ENCODE measurements at places on chromosomes 2 and 18.

GRCh38 chr2:15472133-15472532 lies 89.0 kb downstream of the NBAS start:
- no peak for DNase-seq

- no peak for DNase-seq
Observed at GRCh38 chr18:3120356-3120755, 99.4 kb downstream of the MYOM1 start.

- no peak for DNase-seq
Observed at GRCh38 chr2:217912098-217913024, 90.4 kb downstream of the TNS1 start.

- DNase-seq = no peak
Observed at GRCh38 chr2:212299333-212299732, 239.3 kb downstream of the ERBB4 start.

GRCh38 chr2:96091711-96092572 lies 24.4 kb downstream of the ADRA2B start:
- no peak for DNase-seq

DNA sequence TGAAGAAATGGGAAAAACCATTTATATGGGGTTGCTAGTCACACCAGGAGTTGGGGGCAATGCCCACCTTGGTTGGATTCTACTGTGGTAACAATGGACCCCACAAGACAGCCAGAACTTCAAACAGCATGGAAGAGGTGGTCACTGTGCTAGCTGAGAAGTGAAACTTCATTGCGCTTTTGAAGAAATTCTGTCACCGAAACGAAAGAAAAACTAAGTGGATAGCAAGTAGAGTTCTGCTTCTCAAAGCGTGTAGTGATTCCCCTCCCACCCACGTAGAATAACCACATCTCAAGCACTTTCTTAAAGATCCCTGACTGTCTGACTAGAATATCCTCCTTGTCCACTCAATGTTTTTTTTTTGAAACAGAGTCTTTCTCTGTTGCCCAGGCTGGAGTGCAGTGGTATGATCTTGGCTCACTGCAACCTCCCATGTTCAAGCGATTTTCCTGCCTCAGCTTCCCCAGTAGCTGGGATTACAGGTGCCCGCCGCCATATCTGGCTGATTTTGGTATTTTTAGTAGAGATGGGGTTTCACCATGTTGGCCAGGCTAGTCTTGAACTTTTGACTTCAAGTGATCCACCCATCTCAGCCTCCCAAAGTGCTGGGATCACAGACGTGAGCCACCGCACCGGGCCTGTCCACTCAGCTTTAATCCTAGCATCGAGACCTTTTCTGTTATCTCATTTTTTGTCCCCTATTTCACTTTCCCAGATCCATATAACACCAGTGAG lies 30.1 kb upstream of the CCL20 start:
- no peak for DNase-seq

- DNase-seq = no peak
Observed at GRCh38 chr2:239194731-239195317, 206.0 kb downstream of the HDAC4 start.

GRCh38 chr2:184562532-184562931 lies 35.8 kb upstream of the ZNF804A start:
- DNase-seq = peak; percentile 69

GRCh38 chr2:155643056-155643775 lies 689.3 kb downstream of the NR4A2 start:
- no peak for DNase-seq

GRCh38 chr18:31760695-31761094 lies at the start of gene SLC25A52:
SLC25A52 (minus strand) TSS chr18:31760880; CDS start chr18:31760661, 219 bp downstream.
- no peak for DNase-seq

DNA sequence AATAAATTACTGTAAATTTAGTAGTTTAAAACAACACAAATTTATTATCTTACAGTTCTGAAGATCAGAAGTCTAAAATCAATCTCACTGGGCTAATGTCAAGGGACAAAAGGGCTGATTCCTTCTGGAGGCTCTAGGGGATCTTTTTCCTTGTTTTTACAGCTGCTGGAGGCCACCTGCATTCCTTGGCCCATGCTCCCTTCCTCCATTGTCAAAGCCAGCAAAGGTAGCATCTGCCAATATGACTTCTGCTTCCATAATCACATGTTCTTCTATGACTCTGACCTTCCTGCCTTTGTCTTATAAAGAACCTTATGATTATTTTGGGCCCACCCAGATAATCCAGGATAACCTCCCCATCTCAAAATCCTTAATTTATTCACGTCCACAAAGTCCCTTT lies 46.0 kb upstream of the FAM136A start:
- DNase-seq = no peak

DNA sequence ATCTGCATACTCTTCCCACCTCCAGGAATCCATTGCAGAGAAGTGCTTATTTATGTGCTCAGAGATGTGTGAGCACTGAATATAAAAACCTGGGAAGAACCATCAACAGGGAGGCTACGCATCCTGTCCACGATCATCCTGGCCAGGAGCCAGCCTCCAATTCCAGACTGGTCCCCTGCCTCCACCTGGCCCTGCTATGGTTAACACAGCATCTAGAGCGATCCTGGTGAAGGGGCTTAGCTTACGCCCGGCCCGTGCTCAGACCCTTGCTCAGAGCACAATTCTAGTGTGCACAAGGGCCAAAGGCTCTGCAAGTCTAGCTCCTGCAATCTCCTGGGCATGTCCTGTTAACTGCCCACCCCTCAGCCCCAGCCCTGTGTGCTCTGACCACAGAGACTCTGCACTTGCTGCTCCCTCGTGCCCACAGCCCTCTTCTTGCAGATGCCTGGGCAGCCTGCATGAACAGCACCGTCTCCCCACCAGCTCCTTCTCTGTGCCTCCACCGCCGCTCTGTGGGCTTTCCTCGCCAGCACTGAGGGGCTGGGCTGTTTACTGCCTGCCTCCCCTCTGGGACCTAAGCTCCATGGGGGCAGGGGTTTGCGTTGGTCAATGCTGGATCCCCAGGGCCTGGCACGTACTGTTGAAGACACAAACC lies 6.5 kb downstream of the PER2 start:
- no peak for DNase-seq

DNA sequence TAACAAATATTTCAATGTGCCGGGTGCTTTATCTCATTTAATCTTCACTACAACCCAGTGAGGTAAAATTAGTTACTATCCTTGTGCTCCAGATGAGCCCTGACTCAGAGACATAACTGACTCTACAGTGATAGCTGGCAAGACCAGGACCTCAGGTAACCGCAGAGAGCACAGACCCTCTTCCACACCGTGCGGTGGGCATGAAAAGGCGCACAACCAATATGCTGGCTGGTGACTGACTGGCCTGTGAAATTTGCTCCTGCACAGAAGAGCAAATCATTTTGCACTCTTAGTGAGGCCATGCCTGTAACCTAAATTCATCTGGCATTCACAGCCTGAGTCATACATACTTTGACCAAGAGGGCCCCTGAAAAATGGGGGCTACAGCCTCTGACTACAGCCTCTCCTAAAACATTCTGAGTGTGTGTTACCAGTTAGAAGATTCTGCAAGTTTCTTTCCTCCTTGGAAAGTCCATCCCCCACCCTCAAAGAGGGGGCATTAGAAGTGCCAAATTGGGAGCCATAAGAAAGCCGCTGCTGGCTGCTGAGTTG lies 22.4 kb upstream of the MSGN1 start:
- peak; percentile 53 for DNase-seq

GRCh38 chr2:101012706-101013181 lies 10.7 kb downstream of the RPL31 start:
- DNase-seq = peak; percentile 85

- peak; percentile 80 for DNase-seq
Observed at GRCh38 chr2:10042301-10043161, 819 bp upstream of the KLF11 start.

- DNase-seq = peak; percentile 21
Observed at GRCh38 chr2:69966496-69966895, 5.1 kb upstream of the ASPRV1 start.

DNA sequence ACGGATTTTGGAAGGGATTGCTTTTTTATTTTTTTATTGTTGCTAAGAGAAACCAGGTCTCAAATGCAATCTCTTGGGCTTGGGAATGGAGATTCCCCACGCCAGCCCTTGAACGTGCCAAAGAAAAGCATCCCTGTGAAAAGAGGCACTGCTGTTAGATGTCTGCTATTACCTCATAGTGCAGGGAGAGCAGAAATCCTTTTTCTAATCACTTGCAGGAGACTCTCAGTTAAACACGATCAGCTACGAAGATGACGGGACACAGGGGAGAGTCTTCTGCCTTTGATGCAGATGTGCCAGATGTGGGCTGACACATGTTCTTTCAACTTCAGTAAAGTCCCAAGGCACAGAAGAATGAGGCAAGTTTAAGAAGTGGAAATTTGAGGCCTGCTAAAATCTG lies 381.6 kb upstream of the TRIB2 start:
- DNase-seq = no peak

DNA sequence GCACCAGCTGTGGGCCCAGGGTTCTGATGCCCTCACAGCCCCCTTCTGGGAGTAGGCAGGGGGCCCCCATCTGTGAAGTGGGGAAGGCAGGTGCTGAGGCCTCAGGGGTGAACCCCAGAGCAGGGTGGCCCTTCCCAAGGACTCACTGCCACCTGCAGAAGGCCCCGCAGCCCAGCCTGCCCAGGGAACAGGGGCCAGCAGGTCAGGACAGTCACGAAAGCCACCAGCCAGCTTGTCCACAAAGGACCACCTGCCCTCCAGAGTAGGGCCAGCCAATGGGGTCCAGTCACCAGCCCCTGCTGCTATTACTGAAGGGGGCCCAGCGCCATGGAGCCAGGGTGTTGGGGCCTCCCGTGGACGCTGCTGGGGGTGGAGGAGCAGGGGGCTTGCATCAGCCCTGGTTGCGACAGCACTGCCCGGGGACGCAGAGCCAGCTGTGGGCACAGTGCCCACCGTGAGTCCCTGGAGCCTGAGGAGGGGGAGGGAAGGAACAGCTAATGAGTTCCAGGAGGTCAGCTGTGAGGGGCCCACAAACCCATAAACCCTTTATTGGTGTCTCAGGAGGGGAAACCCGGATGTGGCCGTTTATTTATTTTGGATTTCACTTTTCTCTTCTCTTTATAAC lies 11.5 kb upstream of the SNED1 start:
- peak; percentile 93 for DNase-seq

GRCh38 chr2:191264647-191265081 lies 19.5 kb downstream of the MYO1B start:
- DNase-seq = peak; percentile 77

GRCh38 chr2:159912580-159912979 lies 114.6 kb upstream of the CD302 start:
- DNase-seq = no peak

DNA sequence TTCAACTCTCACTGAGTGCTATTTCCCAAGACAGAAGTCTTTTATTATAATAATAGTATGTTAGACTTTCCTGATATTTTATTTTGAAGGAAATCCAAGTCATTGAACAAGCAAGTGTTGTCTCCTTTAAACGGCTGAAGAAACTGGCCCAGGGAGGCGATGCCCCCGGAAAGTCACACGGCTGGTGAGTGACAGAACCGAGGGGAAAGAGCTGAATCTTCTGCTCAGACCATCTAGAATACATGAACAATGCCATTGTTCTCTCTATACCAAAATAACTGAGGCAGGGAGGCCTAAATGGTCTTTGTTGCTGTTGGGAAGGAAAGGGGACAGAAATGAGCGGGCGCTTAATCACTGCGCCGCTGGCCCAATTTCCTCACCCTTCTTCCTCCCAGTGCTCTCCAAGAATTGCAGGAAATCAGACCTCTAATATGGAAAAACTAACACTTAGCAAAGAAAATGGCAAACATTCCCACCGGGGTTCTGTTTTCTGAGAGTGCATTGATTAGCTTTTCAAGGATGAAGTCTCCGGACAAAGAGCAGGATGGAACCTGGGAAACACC lies 101.5 kb downstream of the KLF7 start:
- DNase-seq = no peak

DNA sequence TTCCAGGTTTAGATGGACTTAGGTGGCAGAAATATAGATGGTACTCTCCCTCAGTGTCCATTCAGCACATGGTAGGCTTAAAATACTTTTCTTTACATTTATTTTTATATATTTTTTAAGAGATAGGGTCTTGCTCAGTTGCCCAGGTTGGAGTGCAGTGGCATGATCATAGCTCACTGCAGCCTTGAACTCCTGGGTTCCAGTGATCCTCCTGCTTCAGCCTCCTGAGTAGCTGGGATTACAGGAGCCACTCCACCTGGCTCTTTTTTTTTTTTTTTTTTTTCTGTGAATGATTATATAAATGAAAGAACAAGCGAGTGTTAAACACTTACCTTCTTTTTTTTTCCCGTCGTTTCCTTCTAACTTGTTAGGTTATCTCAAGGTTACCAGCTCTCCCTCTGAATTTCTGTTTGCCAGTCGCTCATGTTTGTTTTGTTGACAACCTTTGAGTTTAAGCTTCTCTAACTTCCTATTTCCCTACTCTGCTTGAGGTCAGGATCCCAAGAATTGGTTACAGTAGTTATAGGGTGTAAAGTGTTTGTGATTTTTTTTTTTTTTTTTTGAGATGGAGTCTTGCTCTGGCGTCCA lies 18.9 kb downstream of the IMPA2 start:
- no peak for DNase-seq

DNA sequence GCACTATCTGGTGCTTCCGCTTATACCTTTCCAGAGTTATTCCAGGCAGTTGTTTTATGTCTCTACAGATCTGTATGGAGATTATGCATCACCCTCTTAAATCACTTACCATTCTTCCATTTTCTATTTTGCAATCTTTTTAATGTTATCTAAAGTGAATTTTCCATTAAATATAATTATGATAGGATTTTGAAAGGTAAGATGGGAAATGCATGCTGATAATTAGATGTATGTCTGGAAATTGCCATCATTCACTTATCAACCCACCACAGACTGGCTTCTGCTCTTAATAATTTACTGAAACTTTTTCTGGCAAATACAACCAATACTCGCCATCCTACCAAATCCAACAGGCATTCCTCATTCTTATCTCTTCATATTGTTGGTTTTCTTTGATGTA lies 227.4 kb upstream of the MC4R start:
- DNase-seq = no peak

- peak; percentile 70 for DNase-seq
Observed at GRCh38 chr2:224837558-224837957, 121.4 kb upstream of the CCDC195 start.

GRCh38 chr2:2797797-2798196 lies 466.7 kb upstream of the MYT1L start:
- DNase-seq = no peak

DNA sequence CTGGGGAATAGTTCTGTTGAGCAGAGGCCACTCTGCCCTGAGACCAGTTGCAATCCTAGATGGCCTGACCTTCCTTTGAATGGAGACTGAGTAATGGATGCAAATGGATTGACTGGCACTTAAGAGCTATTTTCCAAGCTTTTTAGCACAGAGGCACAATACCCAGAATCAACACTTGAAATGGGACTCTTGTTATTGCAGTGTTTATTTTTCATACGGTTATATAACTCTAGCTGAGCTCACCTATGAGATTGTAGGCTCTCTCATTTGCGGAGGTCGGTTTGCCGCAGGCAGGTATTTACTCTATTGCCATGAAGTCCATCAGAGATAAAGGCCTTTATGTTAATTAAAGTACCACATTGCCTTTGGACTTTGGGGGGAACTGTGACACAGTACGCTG lies 422.3 kb upstream of the CELF4 start:
- no peak for DNase-seq

- DNase-seq = no peak
Observed at GRCh38 chr2:231977430-231977829, 15.9 kb downstream of the DIS3L2 start.

- peak; percentile 70 for DNase-seq
Observed at GRCh38 chr2:152718909-152719645, 657 bp downstream of the ARL6IP6 start.

Data from adipocyte (in vitro differentiated cells).